ENCODE measurements at places on chromosomes 11 and 22.

- DNase-seq: no peak
Observed at GRCh38 chr11:74951226-74951625, 2.2 kb downstream of the SPCS2 start.

GRCh38 chr11:67463186-67463585 lies 5.9 kb downstream of the TMEM134 start:
- DNase-seq: no peak

- peak; percentile 55 for DNase-seq
Observed at GRCh38 chr11:44727373-44728287, 868 bp downstream of the TSPAN18 start.

DNA sequence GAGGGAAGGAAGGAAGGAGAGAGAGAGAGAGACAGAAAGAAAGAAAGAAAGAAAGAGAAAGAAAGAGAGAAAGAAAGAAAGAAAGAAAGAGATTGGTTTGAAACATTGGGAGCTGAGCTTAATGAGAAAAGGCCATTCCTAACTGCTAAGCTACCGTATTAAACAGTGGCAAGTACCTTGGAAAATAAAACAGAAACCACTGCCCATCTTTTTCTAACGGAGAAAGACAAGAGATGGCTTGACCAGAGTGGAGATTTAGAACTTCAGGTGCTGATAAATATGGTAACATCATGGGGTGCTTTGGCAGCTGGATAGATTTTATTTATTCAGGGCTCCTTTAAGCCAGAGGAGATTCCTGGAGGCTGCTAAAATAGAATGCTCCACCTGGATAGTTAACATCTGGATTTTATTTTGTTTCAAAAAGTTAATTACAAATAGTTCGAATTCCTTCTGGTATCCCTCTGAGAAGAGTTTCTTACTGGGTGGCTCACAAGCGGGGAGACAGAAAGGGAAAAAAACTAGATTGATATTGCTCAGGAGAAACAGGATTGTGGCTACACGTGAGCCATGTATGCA lies 12.9 kb downstream of the TIMP3 start:
- no peak for DNase-seq

- DNase-seq: no peak
Observed at GRCh38 chr11:111124724-111125123, 120.8 kb upstream of the POU2AF2 start.

- DNase-seq: no peak
Observed at GRCh38 chr11:79437981-79438630, 2.7 kb downstream of the TENM4 start.

GRCh38 chr22:30044369-30044768 lies 35.9 kb upstream of the HORMAD2 start:
- DNase-seq: no peak

DNA sequence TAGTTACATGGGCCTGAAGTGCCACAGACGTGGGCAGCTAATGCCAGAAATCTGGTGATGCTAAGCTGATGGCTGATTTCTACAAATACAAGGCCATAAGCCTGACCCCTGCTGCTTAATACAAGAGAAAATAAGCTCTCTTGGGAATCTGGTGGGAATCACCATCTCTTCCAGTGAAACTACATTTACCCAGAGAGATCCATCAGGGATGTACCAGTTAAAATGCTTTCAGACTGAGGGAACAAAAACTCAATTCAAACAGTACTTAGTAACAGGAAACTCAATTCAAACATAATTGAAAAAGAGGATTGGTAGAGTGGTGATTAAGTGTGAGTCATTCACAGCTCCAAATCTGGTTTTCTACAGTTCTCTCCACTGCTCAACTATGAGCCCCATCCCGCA lies 1.7 kb upstream of the CAVIN3 start:
- no peak for DNase-seq

- no peak for DNase-seq
Observed at GRCh38 chr11:18958221-18958910, 19.2 kb upstream of the MRGPRX1 start.

DNA sequence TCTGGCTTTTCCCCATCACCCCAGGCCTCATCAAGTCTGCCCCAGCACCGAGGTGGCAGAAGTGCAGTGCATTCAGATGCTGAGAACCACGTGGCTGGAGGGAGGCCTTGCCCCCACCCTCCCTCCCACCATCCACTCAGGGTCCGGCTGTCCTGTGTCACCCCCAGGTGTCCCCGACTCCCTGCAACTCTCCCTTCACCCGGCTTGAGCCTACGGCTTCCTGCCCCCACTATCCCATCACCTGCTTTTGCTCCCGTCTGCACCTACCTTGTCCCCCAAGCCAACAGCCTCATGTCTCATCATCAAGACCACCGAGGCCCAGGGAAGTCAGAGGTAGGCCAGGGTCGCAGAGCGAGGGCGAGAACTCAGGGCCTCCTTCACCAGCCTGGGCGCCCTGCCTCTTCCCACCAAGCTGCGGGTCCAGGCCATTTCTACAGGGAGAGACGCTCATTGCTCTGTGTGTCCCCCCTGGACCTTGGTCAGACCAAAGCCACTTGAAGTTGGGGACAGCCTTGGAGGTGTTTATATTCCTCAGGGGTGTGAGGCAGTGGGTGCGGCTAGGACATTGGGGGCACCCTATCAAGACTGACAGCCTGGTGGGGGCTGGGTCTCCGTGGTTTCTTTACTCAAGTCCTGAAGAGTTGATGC lies 66.2 kb upstream of the CCND1 start:
- no peak for DNase-seq

All from stimulated activated CD8-positive, alpha-beta memory T cell treated with anti-CD3 and anti-CD28 coated beads, Interleukin-15, amount 100 ng/mL, for 1 hour (primary cell).